ENCODE measurements at places on chromosomes 11 and 22. TPM values are rescaled to one million over a fixed set of nuclear protein-coding genes. Genes with fewer than 3 reads are reported as not detected.

- no peaks in the 10 kb centered on the region for H3K27me3 ChIP-seq
- no peak overlapping the region for H3K4me3 ChIP-seq
- no peak overlapping the region for H3K27ac ChIP-seq
- no peaks in the 10 kb centered on the region for H3K4me1 ChIP-seq
These were observed 135.6 kb downstream of the SBF2 start for GRCh38 chr11:10158461-10158860.

- no peaks in the 10 kb centered on the region for H3K36me3 ChIP-seq
- H3K4me3 ChIP-seq: no peak overlapping the region
- no peak for DNase-seq
These were observed 24.6 kb downstream of the INCENP start for GRCh38 chr11:62148271-62148980.

DNA sequence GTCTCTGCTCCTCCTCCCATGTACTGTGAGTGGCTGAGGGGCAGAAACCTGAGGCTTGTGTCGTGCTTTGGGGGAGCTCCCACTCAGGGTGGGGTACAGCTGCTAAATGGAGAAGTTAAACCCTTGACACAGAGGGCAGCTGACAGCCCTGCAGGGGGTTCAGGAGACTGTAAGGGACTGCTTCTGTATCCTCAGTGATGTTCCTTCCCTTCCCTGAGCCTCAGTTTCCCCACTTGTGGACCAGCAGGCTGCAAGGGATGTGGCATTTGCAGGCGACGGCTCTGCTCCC is 15.6 kb downstream of the SYNGR1 start:
- H3K4me1 ChIP-seq: no peaks in the 10 kb centered on the region
- no peak overlapping the region for H3K27ac ChIP-seq
- no peak for DNase-seq
- no peak overlapping the region for H3K4me3 ChIP-seq
- H3K36me3 ChIP-seq: no peaks in the 10 kb centered on the region

DNA sequence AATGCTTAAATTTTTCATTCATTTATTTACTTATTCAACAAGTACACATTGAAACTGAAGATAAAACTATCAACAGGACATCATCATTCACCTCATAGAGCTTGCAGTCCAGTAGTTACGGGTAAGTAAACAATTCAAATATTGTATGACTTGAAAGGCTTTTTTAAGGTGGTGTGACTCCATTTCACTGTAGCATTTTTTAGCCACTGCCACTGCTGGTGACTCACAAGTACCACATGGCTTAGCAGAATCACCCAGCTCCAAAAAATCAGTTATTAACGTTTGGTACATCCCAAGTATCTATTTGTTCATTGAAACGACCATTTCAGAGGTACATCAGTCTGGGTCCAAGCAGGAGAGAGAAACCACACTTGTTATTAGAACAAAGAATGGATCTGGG is 427.9 kb upstream of the DDI1 start:
- H3K4me3 ChIP-seq: no peak overlapping the region
- no peaks in the 10 kb centered on the region for H3K4me1 ChIP-seq
- H3K27me3 ChIP-seq: no peaks in the 10 kb centered on the region
- DNase-seq: no peak

DNA sequence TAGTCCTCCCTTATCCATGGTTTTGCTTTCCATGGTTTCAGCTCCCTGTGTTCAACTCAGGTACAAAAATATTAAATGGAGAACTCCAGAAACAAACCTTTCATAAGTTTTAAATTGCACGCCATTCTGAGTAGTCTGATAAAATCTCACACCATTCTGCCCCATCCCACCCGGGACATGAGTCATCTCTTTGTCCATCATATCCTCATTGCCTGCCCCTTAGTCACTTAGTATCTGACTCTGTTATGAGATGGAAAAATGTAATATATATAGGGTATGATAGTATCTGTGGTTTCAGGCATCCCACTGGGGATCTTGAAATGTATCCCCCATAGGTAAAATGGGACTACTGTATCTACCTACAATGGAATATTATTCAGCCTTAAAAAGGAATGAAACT is 35.5 kb upstream of the FGF3 start:
- DNase-seq: no peak
- H3K36me3 ChIP-seq: no peaks in the 10 kb centered on the region
- H3K4me3 ChIP-seq: no peak overlapping the region
- peaks cover 4% of the 10 kb centered on the region for H3K27me3 ChIP-seq
- no peaks in the 10 kb centered on the region for H3K4me1 ChIP-seq
- H3K27ac ChIP-seq: no peak overlapping the region

DNA sequence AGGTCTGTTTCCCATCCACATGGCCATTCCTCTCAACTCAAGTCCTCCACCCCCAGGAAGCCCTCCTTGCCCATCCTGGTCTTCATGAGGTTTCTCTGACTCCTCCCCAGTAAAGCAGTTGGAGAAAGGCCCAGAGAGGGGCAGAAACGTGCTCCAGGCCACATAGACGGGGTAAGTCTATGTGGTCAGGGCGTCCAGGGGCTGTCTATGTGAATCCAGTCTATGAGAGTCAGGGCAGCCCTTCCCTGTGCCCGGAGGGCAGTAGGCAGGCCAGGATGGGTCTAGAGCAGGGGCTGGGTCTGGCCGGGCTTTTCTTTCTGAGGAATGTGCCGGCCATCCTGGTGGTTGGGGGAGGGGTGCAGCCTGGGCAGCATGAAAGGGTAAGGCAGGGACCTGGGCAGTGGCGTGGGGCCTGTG is 11.7 kb downstream of the GUCD1 start:
- H3K36me3 ChIP-seq: peaks cover 58% of the 10 kb centered on the region
- no peaks in the 10 kb centered on the region for H3K27me3 ChIP-seq
- no peak overlapping the region for H3K4me3 ChIP-seq
- peaks cover 19% of the 10 kb centered on the region for H3K4me1 ChIP-seq

DNA sequence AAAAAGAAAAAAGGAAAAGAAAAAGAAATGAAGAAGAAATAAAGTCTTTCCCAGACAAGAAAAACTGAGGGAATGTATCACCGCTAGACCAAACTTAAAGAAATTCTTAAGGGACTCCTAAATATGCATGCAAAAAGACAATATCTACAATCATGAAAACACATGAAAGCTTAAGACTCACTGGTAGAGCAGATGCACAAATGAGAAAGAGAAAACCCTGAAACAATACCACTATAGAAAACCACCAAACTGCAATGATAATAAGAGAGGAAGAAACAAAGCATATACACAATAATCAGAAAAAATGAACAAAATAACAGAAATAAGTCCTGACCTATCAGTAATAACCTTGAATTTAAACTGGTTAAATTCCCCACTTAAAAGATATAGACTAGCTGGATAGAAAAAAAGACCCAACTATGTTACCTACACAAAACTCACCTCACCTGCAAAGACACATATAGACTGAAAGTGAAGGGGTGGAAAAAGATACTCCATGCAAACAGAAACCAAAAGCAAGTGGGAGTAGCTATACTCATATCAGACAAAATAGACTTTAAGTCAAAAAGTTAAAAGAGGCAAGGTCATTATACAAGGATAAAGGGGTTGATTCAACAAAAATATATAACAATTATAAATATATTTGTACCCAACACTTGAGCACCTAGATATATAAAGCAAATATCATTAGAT is 61.3 kb upstream of the NARS2 start:
- H3K27ac ChIP-seq: no peak overlapping the region
- no peaks in the 10 kb centered on the region for H3K36me3 ChIP-seq
- no peak overlapping the region for H3K4me3 ChIP-seq
- H3K4me1 ChIP-seq: peaks cover 7% of the 10 kb centered on the region
- H3K27me3 ChIP-seq: no peaks in the 10 kb centered on the region

- H3K4me3 ChIP-seq: no peak overlapping the region
- no peak for DNase-seq
- no peak overlapping the region for H3K27ac ChIP-seq
- no peaks in the 10 kb centered on the region for H3K4me1 ChIP-seq
- H3K27me3 ChIP-seq: no peaks in the 10 kb centered on the region
- no peaks in the 10 kb centered on the region for H3K36me3 ChIP-seq
These were observed 139.5 kb upstream of the TIMP3 start for GRCh38 chr22:32661737-32662586.

DNA sequence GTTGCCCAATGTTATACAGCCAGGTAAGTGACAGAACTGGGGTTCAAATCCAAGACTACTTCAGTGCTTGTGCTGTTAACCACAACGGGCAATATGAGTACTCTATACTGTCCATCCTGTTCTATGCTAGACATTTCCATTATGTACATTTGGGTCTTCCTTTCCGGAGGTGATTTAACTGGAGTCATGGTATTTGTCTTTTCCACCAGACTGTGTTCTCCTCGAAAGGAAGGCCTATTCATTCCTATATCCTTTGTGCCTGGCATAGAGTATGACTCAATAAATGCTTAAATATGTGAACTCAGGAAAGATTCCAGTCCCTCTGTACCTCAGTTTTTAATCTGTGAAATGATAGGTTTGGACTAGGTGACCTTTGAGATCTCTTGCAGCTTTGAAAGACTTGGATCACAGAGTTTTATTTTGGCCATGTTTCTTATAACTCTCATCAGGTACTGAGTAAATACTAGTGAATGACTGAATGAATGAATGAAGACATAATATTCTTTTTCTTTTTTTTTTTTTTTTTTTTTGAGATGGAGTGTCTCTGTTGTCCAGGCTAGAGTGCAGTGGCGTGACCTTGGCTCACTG is 6.6 kb downstream of the RNF121 start:
- H3K27ac ChIP-seq: no peak overlapping the region
- H3K36me3 ChIP-seq: no peaks in the 10 kb centered on the region
- no peaks in the 10 kb centered on the region for H3K27me3 ChIP-seq
- no peaks in the 10 kb centered on the region for H3K4me1 ChIP-seq

GRCh38 chr11:31477528-31478222 is 31.7 kb downstream of the IMMP1L start:
- no peak overlapping the region for H3K27ac ChIP-seq
- H3K4me3 ChIP-seq: no peak overlapping the region
- H3K27me3 ChIP-seq: no peaks in the 10 kb centered on the region
- H3K36me3 ChIP-seq: no peaks in the 10 kb centered on the region
- no peak for DNase-seq
- H3K4me1 ChIP-seq: no peaks in the 10 kb centered on the region

DNA sequence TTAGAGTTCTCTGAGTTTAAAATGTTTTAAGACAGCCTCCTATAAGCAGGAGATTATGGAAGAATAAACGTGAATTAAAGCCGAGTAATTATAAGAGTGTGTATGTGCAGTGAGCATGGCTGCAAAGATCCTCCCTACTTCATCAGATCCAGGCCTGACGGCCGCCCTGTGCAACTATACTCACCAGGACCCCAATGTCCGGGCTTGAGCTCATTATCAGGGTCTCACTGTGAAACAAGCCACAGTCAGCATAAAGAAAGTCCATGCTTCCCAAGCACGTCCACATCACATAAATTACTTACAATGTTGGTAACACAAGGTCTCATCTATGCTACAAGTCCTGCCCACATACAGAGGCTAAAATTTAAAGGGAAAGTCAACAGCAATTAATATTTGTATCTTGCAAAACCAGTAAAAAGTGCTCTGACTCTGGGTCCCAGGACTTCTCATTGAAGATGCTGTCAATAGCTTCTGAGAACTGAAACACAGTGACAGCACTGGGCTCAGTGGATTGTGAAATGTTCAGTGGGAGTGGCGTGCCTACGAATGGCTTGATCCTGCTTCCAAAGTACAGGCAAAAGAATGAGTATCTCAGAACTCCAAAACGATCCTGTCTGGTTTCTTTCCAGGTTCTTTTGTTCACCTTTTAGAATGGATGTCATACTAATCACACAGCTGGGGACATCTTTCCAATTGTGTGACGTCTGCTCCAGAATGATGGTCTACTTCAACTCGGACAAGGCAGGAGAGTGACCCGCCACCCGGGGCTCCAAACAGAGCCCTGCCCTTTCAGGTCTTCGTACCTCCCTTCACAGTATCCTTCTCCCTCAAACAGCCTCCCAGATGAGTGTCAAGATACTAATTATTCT is 72.1 kb upstream of the ARFGAP3 start:
- H3K4me1 ChIP-seq: peaks cover 86% of the 10 kb centered on the region
- H3K27me3 ChIP-seq: no peaks in the 10 kb centered on the region
- no peaks in the 10 kb centered on the region for H3K36me3 ChIP-seq
- peak overlapping the region; percentile 81 for H3K27ac ChIP-seq
- no peak overlapping the region for H3K4me3 ChIP-seq
- no peak for DNase-seq

- H3K27me3 ChIP-seq: peaks cover 5% of the 10 kb centered on the region
- no peaks in the 10 kb centered on the region for H3K36me3 ChIP-seq
- peak; percentile 47 for DNase-seq
- no peaks in the 10 kb centered on the region for H3K4me1 ChIP-seq
- peak overlapping the region; percentile 30 for H3K4me3 ChIP-seq
These were observed 82.3 kb downstream of the RCN1 start for GRCh38 chr11:32172848-32173834.

DNA sequence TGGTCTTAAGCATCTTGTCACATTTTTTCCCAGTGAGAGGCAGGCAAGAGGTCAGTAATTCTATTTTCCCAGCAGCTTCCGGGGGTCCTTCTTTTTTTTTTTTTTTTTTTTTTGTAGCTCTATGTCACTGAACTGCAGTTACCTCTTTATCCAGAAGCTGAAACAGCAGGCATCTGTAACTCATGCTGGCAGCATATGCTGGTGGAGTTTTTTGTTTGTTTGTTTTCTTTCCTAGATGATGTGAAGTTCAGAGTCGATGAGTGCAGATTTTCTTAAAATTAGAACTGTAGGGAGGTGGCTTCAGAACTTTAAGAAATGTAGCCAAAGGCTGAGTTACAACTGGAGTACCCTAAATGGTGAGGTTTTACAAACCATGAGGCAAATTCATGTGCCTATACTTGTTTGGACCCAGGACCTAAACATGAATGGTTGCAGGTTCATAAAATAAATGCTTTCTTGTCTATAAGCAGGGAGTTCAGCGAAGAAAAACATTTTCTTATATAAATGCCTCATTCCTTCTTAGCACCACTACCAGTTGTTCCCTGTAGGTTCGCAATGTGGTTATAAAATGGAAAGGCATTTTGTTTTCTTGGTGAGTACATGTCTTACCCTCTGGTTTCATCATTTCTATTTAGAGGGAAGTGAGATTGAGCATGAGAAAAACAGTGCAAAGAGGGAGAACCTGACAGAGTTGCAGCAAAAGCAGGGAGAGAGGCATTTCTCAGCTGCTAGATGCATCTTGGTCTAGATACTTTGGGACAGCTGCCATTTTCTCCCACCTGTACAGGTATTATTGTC is 84.0 kb downstream of the TRIM44 start:
- no peak overlapping the region for H3K4me3 ChIP-seq
- H3K4me1 ChIP-seq: peaks cover 54% of the 10 kb centered on the region
- no peak for DNase-seq
- H3K27ac ChIP-seq: peak overlapping the region; percentile 54
- no peaks in the 10 kb centered on the region for H3K36me3 ChIP-seq

DNA sequence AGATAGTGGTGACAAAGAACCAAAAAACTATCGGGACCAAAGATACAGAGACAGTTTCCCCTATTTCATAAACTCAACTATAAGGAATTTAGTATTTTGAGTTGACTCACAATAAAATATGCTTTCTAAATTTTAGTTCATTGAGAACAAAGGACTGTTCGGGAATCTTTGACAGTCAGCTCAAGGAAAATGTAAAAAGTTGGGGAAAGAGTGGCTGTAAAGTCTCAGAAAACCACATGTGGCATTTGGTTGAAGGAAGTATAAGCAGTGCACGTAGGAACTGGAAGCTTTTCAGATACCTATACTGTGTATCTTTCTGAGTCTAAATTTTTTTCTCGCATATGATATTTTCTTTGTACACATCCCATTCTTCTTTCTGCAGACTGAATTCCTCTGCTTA is 688.9 kb downstream of the KCNA4 start:
- no peak overlapping the region for H3K4me3 ChIP-seq
- no peak for DNase-seq
- H3K27me3 ChIP-seq: no peaks in the 10 kb centered on the region

The SAA1 gene
- 16.6 TPM for total RNA-seq

The BTBD10 gene
- total RNA-seq: 6.5 TPM

The CD248 gene
- total RNA-seq: 16.8 TPM

The TSSK2 gene
- total RNA-seq: not detected

The LRRC74B gene
- not detected for total RNA-seq

The CRYBB3 gene
- total RNA-seq: 0.32 TPM

The OR52K1 gene
- total RNA-seq: not detected

Measured in pancreas (tissue), 10 donors.